ENCODE measurements at places on chromosomes 3 and 15. TPM values are rescaled to one million over a fixed set of nuclear protein-coding genes. Genes with fewer than 3 reads are reported as not detected.

The TEX55 gene
- not detected for total RNA-seq

The CFAP44 gene
- 2.9 TPM for total RNA-seq

The FRMD5 gene
- 14.3 TPM for total RNA-seq

The ATP13A5 gene
- total RNA-seq: not detected

The NMB gene
- 5.4 TPM for total RNA-seq

The MORC1 gene
- total RNA-seq: not detected
